Fibroblast of skin of right quadriceps (primary cell): ENCODE measurements at places on chromosomes 2 and 18.

GRCh38 chr18:26309281-26309680 lies 83.0 kb downstream of the TAF4B start:
- peak; percentile 51 for DNase-seq

- DNase-seq, result no peak
These were observed 3.8 kb upstream of the UGT1A5 start for GRCh38 chr2:233708942-233709341.

DNA sequence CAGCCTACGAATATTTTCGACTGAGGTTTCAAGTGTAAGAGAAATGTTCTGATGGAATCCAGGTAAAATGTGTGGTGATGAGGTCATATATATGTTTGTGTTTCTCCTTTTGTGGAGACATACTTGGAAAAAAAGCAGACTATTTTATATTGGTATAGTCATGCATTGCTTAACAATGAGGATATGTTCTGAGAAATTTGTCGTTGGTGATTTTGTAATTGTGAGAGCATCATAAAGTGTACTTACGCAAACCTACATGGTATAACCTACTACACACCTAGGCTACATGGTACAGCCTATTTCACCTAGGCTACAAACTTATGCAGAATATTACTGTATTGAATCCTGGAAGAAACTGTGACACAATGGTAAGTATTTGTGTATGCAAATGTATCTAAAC lies 1849.9 kb upstream of the CELF4 start:
- DNase-seq, result no peak

GRCh38 chr2:240819858-240820606 lies at the start of gene KIF1A:
KIF1A (minus strand) TSS chr2:240820219; CDS start chr2:240797752, 22,467 bp downstream.
- DNase-seq, result no peak

- DNase-seq, result no peak
These were observed 240.1 kb downstream of the ACKR3 start for GRCh38 chr2:236809716-236810115.

- DNase-seq, result peak; percentile 11
These were observed 15.3 kb upstream of the CD207 start for GRCh38 chr2:70850925-70851324.

- DNase-seq, result no peak
These were observed 65.9 kb downstream of the ADI1 start for GRCh38 chr2:3453190-3453999.

DNA sequence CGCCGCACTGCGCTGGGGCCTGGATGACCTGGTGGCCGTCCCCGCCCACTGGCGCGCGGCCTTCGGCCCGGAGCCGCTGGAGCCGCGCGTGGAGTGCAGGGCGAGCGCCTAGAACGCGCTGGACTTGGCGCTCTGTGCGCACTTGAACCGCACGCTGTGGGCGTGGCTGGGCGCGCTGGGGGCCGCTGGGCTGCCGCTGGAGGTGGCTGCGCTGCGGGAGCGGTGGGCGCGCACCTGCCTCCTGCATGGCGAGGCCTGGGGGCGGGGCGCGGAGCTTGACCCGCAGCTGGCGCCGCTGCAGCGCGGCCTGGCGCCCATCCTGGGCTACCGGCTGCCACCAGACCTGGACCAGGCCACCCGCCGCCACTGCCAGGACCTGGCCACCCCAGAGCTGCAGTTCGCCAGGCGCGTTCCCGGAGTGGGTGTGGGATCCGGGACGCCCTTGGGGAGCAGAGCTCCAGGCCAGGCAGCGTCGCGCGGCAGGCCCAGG lies 9.9 kb downstream of the AQP12B start:
- DNase-seq, result no peak

- DNase-seq, result peak; percentile 55
These were observed 1101.4 kb downstream of the CBLN2 start for GRCh38 chr18:71442731-71443141.

DNA sequence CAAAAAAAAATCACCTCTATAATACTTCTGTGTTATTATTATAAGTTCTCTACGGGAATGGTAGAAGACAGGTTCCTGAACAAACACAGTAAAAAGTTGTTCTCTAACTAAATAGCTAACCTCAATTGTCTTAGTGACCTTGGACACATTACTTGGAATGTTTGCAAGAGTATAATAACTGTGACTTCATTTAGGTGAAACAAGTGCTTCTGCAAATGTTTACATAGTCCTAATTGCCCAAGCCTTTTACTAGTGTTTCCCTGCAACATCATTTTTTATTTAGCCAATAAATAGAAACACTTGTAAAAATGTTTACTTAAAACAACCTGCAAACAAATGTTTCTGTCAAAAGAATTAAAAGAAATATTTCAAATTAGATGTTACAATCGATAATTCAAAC lies 9.9 kb downstream of the PLEKHM3 start:
- DNase-seq, result no peak

- no peak for DNase-seq
These were observed 59.3 kb upstream of the MAP4K4 start for GRCh38 chr2:101638181-101638711.

DNA sequence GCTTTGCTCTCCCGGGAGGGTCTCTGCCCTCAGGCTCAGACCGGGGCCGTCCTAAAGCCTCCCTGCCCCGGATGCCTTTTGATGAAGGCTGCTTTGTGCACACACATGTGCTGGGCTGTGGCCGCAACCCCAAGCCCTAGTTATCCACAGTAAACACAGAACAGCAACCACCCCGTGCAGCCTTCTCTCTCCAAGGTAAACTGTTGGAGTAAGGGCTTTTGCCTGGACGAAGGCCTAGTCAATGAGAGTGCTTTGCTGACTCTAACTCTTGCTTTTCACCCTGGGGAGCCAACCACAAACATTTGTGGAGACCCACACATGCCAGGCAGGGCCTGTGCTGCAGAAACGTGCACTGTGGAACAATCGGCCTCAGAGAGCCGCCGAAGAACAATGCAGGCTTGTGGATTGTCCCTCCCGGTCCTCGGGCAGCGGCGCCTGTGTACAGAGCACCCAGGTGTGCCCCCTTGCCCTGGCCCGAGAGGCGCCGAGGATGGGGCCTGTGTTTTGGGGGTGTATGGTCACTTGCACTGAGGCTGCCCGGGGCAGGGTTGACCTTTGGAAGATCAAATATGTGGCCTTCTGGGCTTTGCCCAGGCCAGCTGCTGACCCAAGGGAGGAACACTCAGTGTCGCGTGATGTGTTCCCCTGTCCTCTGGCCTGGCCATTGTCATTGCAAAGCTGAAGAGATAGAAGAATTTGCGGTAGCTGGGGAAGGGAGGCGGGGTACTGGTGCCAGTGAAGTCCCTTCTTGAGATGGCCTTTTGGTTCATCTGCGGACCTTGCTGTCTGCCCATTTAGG lies 37.0 kb downstream of the CTIF start:
- DNase-seq, result no peak

GRCh38 chr2:238466243-238466756 lies 39.6 kb downstream of the ASB1 start:
- no peak for DNase-seq

DNA sequence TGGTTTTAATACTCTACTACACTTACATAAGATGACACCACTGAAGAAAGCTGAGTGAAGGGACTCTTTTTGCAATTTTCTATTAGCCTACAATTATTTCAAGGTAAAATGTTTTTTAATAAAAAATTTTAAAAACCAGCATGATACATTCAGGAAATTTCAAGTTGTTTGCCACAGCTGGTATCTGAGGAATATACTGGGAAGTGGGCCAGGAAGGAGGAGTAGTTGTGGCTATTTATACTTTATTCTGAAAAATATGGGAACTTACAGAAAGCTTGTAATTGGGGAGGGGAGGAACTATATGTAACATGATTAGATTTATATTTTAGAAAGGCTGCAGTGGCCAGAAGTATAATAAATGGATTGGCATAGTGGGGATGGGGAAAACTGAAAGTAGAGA lies 40.8 kb downstream of the WDR35 start:
- peak; percentile 59 for DNase-seq

DNA sequence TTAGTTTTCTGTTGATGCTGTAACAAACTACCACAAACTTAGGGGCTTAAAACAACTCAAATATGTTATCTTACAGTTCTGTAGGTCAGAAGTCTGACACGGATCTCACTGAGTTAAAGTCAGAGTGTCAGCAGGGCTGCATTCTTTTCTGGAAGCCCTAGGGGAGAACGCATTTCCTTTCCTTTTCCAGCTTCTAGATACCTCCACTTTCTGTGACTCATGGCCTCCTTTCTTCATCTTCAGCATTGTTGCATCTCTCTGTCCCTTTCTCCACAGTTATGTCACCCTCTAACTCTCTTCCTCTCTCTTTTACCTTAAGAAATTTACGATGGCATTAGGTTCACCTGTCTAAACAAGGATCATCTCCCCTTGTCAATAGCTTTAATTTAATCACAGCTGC lies 13.3 kb upstream of the PPP4R1 start:
- DNase-seq, result peak; percentile 74

GRCh38 chr2:158932131-158932645 lies 36.3 kb upstream of the TANC1 start:
- DNase-seq, result peak; percentile 93

DNA sequence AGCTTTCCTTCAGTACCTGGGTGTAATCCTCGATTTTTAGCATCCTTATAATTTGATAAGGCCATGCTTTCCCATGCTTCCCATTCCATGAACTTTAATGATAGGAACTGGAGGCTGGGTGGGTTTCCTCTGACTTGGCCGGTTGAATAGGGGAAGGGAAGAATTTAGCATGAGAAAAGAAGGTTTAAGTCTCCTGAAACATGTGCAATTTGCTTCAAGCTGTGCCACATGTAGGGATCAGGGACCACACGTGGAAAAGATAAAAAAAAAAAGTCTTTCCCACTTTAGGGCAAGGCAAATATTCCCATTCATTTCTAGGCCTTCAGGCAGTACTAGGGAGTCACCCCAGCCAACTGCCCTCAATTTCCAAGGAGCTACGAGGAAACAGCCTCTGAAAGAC lies 900.3 kb downstream of the DSC3 start:
- DNase-seq, result no peak

GRCh38 chr18:78240627-78241252 lies 738.9 kb upstream of the SALL3 start:
- no peak for DNase-seq

GRCh38 chr2:156933645-156934225 lies 323.8 kb upstream of the GALNT5 start:
- DNase-seq, result no peak

DNA sequence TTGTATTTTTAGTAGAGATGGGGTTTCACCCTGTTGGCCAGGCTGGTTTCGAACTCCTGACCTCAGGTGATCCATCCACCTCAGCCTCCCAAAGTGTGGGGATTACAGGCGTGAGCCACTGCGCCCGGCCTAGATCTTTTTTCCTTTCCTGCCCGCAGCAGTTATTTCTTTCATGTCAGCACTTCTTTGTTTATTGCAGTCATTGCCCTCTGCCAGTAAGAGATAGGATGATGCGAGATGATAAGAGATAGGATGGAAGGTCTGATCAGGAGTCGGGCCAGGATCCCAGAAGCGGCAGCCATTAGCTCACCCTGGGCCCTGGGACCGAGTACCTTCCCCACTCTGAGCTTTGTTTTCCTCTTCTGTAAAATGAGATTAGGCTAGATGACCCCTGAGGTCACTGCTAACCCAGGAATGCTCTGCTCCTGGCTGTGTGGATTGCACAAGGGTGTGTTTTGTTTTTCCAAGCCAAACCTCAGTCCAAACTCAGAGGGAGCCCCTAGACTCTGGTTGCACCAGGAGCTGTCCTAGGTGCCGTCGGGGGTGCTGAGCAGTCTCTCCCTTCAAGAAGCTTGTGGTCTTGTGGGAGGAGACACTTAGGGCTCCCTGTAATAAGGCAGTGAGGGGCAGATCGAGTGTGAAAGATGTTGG lies 63.3 kb downstream of the LPIN1 start:
- DNase-seq, result no peak

- DNase-seq, result no peak
These were observed 33.3 kb downstream of the DOCK10 start for GRCh38 chr2:225008935-225009334.

DNA sequence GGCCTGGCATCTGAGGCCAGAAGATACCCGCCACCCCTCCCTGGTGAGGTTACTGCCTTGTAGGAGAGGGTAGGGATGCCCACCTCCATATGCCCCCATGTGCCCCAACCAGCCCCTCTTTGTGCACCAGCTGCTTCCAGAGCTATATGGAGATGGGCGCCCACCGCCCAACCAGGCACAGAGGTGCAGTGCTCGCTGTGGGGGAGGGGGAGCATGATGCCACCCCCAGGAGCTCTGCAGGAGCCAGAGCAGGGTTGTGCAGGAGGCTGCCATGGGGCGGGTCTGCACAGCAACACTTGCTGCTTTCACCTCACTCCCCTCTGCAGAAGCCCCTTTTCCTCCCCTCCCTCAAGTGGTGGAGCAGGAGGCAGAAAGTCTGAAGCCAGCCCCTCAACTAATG lies 174.6 kb downstream of the SMAD7 start:
- DNase-seq, result no peak

GRCh38 chr2:223835701-223836532 lies 1.5 kb downstream of the AP1S3 start:
- no peak for DNase-seq

DNA sequence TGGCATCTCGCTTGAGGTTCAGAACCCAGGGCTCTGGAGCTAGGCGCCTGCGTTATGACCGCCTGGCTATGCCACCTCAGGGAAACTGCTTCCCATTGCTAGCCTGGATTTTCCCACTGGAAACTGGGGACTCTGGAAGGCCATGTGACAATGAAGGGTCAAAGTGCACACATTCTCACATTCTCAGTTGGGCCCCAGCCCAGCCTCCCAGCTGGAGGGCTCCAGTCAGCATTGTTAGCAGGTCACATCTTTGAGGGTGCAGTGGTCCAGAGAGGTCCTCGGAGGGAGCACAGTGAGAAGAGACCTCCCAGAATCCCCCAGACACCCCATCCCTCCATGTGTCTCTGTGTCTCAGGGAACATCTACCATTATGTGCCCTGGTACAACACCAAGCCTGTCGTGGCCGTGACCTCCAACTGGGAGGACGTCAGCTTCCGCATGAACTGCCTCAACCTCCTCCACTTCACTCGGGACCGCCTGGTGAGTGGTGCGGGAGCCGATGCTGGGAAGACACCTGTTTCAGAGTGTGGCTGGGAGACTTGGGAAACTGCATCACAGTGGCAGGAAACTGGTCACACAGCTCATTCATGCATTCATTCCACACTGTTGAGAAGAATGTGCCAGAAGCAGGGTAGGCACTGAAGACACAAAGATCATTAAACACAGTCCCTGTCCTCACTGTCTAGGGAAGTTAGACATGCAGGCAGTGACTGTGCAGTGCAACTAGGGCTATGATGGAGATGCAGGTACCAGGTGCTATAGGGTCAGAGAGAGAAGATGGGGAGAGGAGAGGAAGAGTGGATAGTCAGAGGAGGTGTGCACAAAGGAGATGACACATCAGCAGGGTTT lies 41.6 kb downstream of the FER1L5 start:
- no peak for DNase-seq
